ENCODE measurements at places on chromosomes 7 and 10.

DNA sequence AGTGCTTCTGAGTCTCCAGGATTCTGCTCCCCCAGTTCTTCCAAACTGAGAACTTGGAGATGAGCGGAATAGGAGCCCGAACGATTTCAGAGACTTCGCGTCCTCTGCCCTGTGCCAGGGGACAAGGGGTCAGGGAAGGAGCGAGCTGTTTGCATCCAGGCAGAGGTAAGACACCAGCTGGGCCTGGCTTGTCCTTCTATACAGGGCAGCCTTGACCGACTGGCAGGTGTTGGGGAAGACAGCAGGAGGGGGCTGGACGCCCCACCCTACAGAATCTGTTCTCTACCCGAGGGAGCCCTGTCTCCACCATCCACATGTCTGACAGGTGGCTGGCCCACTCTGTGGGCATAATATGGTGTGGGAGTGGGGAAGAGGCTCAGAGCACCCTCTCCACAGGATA lies 7.1 kb downstream of the SPOCK2 start:
- DNase-seq, result no peak

DNA sequence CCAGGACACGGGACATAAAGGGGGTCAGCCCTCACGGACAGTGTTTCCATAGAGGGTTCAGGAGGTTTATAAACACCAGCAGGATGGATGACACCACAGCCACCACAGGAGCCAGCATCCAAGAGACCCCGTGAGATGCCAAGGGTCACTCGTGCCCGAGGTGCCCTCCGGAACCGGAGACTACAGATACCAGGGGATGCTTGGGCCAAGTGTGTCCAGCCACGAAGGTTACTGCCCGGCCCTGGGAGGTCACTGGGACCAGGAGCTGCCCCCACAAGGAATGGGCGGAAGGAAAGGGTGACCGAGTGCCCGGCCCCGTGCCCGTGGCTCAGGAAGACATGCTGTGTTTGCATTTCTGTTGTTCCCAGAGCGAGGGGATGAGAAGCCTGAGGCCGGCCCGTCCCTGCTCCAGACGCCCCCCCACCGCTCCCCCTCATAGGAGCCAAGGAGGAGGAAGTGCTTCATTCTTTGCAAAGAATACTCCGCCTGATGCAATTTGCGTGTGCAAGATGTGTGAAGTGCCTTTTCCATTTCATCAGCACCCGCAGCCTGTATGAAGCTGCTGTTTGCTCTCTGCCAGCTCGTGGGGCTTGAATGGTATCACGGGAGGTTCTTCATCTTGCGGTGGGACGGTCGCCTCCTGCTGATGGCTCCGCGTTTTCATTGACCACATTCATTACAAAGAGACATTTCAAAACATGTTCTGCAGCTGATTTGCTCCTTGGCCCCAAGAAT lies 176.4 kb downstream of the ELFN1 start:
- no peak for DNase-seq

GRCh38 chr7:101163279-101164070 lies 1.9 kb downstream of the VGF start:
- peak; percentile 67 for DNase-seq

- no peak for DNase-seq
Measured at GRCh38 chr7:67821116-67821515, 824.5 kb downstream of the TYW1 start.

DNA sequence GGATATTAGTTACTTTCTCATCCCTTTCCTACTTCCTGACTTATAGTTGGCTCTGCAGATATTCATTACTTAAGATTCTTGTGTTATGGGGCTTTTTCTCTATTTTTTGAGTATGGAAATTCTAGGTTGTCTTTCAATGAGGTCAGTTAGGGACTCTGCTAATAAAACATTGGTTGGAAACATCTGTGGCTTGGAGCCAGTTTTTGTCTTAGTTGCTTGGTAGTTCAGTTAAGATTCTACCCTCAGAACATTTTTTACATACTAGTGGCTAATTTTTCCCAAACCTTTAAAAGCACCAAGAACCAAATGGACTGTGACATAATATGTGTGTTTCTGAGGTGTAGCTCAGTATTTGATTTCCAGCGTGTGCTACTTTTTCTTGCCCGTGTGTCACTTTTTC lies 305.6 kb upstream of the FZD1 start:
- peak; percentile 49 for DNase-seq

DNA sequence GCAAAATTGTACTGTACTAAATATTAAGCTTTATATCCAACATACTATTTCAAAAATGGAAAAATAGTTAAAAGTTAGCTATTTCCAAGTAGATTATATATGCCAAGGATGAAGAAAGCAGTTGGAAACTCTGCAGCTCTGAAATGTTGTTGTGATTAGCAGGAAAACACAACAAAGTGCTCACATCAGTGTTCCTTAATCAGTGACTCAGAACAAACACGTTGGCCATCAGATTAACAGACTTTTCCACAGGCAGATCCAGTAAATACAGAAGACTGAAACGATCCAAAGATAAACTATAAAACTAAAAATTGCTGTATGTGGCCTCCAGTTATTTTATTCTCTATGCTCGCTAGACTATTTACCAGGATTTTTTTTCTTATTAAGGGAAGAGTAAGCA lies 99.6 kb upstream of the SEMA3D start:
- DNase-seq, result no peak

GRCh38 chr10:100709146-100710082 lies 36.0 kb upstream of the PAX2 start:
- no peak for DNase-seq

- peak; percentile 74 for DNase-seq
Measured at GRCh38 chr7:99371376-99371920, 3.1 kb upstream of the ARPC1B start.

DNA sequence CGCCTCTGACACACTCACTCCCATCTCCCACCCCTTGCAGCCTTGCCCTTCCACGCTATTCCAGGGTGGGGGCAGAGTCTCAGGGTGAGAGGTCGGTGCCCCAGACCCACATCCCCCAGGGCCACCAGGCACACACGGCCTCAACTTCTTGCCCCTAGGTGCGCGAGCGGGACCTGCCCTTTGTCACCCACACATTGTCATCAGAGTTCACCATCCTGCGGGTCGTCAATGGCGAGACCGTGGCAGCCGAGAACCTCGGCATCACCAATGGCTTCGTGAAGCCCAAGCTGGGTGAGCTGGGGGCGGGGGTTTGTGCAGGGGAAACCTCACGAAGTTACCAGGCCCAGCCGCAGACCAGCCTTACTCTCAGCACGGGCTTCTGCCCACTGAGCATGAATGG lies 53.3 kb downstream of the CASTOR2 start:
- DNase-seq, result no peak

DNA sequence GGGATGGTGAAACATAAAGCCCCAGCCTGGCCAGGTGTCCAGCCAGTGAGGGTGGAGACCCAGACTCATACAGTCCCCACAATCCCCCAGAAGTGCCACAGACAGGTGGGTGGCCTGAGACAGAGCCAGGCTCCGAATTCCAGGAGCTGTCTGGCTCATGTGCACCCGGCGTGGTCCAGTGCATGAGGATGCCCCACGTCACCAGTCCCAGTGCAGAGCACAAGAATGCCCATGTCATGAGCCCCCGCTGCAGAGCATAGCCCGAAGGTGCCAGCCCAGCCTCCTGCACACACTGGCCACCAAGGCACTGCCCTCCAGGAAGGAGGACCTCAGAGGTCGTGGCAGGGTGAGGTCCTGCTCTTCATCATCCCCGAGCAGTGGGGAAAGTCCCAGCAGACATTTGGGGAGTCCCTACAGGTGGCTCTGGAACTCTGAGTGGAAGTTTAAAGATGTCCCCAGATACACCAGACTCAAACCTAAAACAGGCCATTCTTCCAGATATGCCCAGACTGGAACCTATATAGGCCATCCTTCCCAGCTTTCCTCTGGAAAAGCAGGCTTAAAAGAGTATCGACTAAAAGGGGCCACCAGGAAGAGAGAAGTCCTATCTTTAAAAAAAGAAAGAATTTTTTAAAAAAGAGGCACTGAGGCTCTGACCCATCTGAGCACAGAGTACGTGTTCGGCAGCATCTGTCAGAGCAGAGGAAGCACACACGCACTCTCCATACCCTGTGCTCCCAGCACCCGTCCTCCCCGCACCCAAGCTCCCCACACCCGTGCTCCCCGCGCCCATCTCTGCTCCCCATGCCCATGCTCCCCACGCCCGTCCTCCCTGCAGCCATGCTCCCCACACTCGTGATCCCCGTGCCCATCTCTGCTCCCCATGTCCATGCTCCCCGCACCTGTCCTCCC lies 11.5 kb downstream of the DIP2C start:
- DNase-seq, result no peak

DNA sequence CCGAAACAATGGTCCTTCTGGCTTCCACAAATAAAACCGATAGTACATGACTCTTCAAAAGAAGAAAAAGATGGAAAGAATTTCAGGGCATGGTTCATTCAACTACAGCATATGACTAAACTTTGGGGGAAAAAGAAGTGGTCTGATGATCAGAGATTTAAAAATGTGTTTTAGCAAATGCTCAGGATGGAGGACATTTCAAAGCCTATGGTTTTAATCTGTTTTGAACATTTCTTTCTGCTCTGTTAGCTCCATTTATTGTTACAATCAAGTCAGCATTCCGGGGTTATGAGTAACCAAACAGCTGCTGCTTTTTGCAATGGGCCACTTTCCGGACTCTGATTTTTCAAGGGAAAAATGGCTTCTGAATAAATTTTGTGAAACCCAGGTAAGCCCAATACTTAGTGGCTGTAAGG lies 142.4 kb downstream of the CUBN start:
- DNase-seq, result peak; percentile 91

- DNase-seq, result no peak
Measured at GRCh38 chr7:147081117-147081516, 964.5 kb downstream of the CNTNAP2 start.

GRCh38 chr7:138663725-138664710 lies 37.1 kb downstream of the SVOPL start:
- peak; percentile 60 for DNase-seq

GRCh38 chr10:119191881-119192280 lies 13.3 kb upstream of the PRDX3 start:
- peak; percentile 57 for DNase-seq

GRCh38 chr7:93117327-93117726 lies 452 bp downstream of the SAMD9 start:
- no peak for DNase-seq

- DNase-seq, result peak; percentile 96
Measured at GRCh38 chr10:10911471-10911921, 106.2 kb upstream of the CELF2 start.

DNA sequence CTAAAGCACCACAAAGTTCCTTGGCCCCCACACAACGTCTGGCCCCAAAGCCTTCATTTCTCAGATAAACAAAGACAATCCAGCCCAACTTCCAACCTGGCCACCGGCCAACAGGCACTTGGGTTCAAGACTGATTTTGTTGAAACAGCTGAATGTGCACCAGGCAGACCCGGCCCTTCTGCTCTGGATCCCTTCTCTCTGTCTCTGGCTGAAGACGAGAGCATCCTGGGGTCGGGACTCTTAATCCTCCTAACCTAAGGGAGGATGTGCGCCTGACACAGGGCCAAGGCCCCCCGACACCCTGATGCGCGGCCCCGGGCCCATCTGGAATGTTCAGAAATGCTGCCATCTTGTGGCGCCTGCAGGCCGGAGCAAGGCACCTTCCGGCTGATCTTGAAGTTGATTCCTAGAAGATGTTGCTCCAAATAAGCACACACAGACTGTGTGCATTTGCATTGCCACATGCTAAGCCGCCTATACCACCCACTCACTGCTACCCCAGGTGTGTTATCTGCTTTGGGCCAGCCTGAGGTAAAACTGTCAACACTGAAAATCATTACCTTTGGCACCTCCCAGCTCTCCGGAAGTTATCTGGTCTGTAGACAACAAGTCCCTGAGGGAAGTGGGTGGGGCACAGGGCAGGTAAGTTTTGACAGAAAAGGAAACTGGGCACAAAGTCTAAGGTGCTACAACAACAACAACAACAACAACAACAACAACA lies 98.4 kb upstream of the HABP2 start:
- peak; percentile 31 for DNase-seq

- DNase-seq, result no peak
Measured at GRCh38 chr7:66505009-66505408, 123.7 kb upstream of the KCTD7 start.

- peak; percentile 74 for DNase-seq
Measured at GRCh38 chr7:157490465-157490912, 153.7 kb downstream of the DNAJB6 start.

DNA sequence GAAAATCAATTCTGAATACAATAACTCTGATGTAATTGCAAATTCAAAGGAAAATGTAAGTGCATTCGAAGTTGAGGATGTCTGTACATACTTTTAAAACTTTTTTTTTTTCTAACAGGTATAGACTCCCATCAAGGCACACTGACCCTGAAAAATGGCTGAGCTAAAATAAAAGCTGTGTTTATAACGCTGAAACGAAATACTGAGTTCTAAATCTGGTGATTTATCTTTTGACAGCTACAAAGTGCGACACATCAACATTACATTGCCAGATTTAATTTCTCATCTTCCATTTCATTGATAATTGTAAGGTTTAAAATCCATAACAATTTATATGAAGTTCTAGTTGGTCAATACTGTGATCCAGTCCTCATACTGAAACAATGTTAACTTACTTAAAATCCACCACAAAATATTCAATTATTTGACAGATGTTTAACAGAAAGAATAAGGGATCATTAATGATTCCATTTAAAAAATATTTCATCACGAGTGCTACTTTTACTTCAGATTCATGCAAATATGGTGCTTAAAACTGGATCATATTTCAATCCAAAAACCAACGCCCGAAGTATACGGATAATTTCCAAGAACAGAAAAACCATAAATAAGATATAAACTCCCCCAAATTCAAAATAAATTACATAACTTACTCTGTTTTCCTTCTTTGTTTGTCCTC lies 1.4 kb downstream of the RAB11FIP2 start:
- DNase-seq, result no peak

DNA sequence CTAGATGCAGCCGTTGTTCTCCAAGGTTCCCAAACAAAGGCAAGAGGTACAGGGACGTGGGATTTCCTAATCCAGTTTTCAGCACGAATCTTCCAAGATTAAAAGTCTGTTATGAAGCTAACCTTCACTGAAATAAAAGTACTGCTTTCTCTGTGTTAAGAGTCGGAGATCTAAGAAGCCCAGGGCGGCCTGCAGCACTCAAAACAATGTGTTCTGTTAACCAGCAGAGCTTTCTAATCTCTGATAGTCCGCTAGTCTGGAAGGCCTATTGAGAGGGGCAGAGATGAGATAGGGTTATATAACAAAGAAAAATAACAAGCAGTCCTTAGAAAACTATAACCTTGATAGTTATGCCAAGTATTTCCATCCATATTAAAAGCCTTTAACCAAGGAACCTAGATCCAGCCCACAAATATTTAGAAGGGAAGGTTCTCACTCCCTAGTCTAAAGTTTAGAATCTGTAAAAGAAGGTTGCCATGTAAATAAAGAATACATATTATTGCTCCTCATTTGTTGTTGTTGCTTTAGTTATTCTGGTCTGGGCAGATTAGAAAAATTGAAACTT lies 106.3 kb upstream of the SVIL start:
- no peak for DNase-seq

DNA sequence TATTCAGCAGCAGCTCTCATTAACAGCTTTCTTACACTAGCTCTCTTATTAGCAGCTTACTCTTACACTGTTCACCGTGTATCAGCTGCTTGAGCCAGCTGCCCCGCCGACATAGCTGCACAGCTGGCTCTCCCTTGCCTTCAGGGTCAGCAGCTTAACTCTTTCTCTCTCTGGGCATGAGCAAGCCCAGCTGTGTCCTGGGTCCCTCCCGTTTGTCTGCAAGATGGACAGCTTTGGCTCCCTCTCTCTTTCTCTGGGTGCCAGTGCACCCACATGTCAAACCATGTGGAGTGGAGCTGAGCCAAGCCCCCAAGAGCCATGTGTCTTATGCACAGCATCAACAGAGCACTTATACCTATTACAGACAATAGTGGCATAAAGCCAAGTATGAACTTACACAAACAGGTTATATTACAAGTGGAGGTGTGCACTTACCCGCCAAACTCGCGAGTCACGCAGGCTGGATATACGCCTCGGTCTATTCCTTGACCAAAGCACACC lies 35.7 kb upstream of the MTPAP start:
- DNase-seq, result peak; percentile 27

Measured in kidney tubule cell (primary cell).